ENCODE measurements at places on chromosomes 11 and 22.

- no peak for DNase-seq
Measured at GRCh38 chr11:2641623-2642022, 58.2 kb downstream of the KCNQ1OT1 start.

GRCh38 chr11:93543292-93543977 is at the start of gene SMCO4:
TSS of gene SMCO4 (minus strand) at chr11:93543391. CDS start at chr11:93479189, 64,202 bp downstream.
- no peak for DNase-seq

- DNase-seq, result peak; percentile 16
Measured at GRCh38 chr11:64152841-64153691, 12.8 kb downstream of the MACROD1 start.

DNA sequence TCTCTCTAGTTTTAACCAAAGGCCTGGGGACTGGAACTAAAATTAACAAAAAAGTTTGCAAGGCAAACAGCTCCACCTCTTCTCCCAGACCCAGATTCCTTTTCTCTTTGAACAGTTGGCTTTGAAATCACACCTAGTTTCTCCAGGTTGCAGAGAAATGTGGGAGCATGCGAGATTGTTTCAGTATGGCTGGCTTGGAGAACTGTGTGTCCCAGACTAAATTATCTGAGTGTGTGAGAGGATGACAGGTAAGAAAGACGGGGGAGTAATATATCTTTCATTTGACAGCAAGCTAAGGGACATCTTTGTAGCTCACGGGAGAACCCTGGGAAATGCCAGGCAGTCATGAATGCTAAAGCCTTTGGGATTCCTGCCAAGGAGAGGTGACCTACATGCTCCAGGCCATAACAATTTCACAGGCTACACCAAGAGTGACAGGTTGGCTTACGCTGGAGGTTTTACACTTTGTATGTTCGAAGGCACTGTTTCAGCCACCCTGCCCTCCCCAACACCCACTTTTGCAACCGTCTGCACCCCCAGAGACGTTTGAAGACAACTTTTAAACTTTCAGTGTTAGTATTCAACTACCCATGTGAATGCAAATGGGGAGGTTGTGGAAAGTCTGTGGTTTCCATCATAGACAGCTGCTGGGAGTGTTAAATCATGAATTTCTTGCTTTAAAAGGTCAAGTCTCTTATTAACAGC is 109.3 kb upstream of the SNX19 start:
- no peak for DNase-seq

Data from cerebellar nuclear complex (tissue), 1 donor.